Stimulated activated CD4-positive, alpha-beta T cell treated with anti-CD3 and anti-CD28 coated beads, Interleukin-1b, Interleukin-23, amount 100 ng/mL, for 1 hour (primary cell): ENCODE measurements at places on chromosomes 2 and 18.

DNA sequence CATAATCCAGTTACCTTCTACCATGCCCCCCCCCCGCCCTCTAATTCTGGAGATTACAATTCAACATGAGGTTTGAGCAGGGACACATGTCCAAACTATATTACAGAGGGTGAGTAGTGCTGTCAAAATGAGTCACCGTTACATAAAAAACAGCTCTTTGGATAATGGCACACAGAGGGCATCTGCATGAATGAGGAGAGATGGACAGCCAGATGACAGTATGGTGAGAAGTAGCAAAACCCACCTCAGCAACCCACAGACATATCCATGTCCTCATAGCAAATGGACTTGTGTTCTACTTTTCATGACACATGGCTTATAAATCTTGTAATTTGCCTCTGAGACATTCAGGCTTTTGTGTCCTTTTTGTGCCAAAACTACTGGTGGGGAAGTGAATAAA is 132.0 kb downstream of the EML6 start:
- DNase-seq = no peak

- DNase-seq = no peak
These were observed 11.4 kb downstream of the CRYGD start for GRCh38 chr2:208112969-208113368.

- DNase-seq = no peak
These were observed 51.9 kb downstream of the TGFA start for GRCh38 chr2:70501728-70502127.

- DNase-seq = no peak
These were observed 644 bp downstream of the ABCG5 start for GRCh38 chr2:43837831-43838559.

DNA sequence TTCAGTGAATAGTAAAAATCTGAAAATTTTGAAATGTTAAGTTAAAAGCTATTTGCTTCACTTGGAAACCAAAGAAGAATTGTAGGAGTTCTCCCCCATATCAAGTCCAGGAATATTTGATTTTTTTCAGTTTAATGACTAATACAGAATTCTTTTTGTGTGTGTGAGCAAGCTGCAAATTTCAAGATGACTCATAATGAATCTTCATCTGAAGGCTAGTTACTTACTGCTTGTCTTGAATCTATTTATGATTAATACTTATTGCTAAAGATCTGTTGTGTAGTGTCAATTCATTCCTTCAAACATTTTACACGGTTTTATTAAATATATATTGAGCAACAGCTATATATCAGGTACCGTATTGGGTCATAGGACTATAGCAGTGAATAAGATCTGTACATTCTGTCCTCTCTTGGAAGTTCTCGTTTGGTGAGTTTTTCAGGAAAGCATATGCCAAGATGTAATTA is 47.8 kb upstream of the CAVIN2 start:
- DNase-seq = no peak

DNA sequence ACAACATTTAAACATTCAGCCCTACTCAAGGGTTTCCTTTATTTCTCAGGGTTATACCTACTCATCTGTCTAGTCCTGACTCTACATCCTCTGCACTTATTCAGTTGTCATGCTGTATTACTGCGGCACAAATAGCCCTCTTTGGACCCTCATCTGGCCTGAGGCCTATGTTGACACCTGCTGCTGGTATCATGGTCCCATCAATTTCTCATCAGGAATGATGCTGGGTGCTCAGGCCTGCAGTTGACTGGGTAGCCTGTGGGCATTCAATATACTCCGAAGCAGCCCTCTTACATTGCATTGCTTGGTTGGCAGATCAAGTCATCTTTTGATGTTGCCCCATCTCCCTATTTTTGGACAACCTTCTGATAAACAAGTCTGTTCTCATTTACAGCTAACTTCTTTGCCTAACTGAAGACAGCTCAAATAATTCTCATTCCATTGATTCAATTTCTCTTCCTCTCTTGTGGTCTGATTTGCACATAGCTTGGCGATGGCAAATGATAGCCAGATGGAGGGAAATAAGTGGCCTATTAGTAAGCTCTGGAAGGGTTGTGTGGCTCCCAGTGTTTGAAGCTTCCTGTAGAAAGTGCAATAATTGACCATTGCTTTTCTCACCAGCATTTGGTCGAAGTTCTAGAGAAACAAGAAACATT is 19.1 kb upstream of the MC4R start:
- no peak for DNase-seq

GRCh38 chr2:44934038-44934982 is 7.2 kb upstream of the SIX3 start:
- no peak for DNase-seq

- no peak for DNase-seq
These were observed 582.4 kb downstream of the CMPK2 start for GRCh38 chr2:6283259-6283658.
